ENCODE measurements at places on chromosomes 4 and X. TPM values are rescaled to one million over a fixed set of nuclear protein-coding genes. Genes with fewer than 3 reads are reported as not detected.
A peak's percentile ranks its signal among the peaks of the same experiment; 100 is the strongest.

GRCh38 chr4:86961605-86962295, 26.9 kb downstream of the AFF1 start:
- H3K4me3 ChIP-seq, result peak overlapping the region; percentile 17
- H3K4me1 ChIP-seq, result peaks cover 35% of the 10 kb centered on the region
- no peaks in the 10 kb centered on the region for H3K27me3 ChIP-seq

GRCh38 chr4:99949034-99949998, 759 bp downstream of the H2AZ1 start:
- H3K4me1 ChIP-seq, result peaks cover 31% of the 10 kb centered on the region
- peak; percentile 83 for DNase-seq
- peak overlapping the region; percentile 89 for H3K4me3 ChIP-seq
- H3K27me3 ChIP-seq, result no peaks in the 10 kb centered on the region
- peak overlapping the region; percentile 95 for H3K27ac ChIP-seq

DNA sequence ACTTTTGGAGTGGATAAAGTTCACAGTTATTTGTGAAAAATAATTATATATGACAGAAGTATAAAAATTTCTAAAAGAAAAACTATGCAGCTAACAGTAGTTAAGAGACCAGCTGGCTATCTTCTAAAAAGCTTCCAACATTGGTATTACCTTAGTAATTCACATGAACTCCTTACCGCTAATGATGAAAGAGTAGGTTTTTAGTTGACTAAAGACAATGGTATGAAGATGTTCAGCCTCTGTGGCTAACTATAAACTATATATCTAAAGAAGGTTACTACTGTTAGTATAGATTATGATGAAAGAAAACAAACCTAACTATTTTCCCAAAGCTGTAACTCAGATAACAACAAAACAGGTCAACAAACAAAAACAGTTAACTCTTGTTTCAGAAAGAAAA, 10.4 kb downstream of the CCNI start:
- DNase-seq, result no peak
- H3K4me3 ChIP-seq, result no peak overlapping the region
- H3K27me3 ChIP-seq, result no peaks in the 10 kb centered on the region
- peaks cover 14% of the 10 kb centered on the region for H3K4me1 ChIP-seq
- H3K36me3 ChIP-seq, result peaks cover 59% of the 10 kb centered on the region
- no peak overlapping the region for H3K27ac ChIP-seq

- no peaks in the 10 kb centered on the region for H3K27me3 ChIP-seq
- no peaks in the 10 kb centered on the region for H3K4me1 ChIP-seq
- no peaks in the 10 kb centered on the region for H3K36me3 ChIP-seq
Observed at GRCh38 chrX:1578511-1579173, 12.8 kb upstream of the AKAP17A start.

- H3K4me1 ChIP-seq, result no peaks in the 10 kb centered on the region
- peak; percentile 64 for DNase-seq
- no peaks in the 10 kb centered on the region for H3K27me3 ChIP-seq
- H3K27ac ChIP-seq, result peak overlapping the region; percentile 60
- H3K4me3 ChIP-seq, result no peak overlapping the region
Observed at GRCh38 chrX:129980001-129980401, 2.4 kb upstream of the BCORL1 start.

- DNase-seq, result no peak
- no peak overlapping the region for H3K27ac ChIP-seq
- no peaks in the 10 kb centered on the region for H3K27me3 ChIP-seq
- H3K4me3 ChIP-seq, result no peak overlapping the region
Observed at GRCh38 chrX:129958814-129959492, 23.5 kb upstream of the BCORL1 start.

DNA sequence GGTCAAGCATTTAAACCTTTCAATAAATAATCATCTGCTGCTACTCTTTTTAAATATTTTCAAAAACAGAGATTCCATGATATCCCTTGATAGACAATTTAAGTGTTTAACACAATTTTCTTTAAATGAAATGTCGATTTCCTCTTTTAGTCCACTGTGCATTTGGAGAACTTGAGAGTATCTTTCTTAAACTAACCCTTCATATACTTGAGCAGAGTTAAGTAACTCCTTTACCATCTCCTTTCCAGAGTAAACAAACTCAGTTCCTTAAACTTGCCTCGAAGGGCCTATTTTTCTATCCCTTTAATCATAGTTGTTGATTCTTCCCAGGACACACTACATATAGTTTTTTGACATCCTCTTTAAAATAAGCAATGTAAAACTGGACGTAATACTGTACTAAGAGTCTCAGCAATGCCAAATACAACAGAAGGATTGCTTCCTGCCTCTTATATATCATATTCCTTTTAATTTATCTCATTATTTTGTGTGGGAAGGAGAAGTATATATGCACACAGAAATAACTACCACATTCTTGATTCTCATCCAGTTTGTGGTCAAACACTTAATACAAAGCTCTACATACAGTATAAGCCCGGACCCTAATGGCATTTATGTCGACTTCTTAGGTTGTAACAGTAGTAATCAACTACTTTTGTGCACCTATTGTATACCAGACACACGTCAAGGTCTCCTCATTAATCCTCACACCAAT, 22.8 kb downstream of the RAB28 start:
- no peaks in the 10 kb centered on the region for H3K27me3 ChIP-seq
- no peak for DNase-seq
- H3K4me3 ChIP-seq, result no peak overlapping the region
- H3K27ac ChIP-seq, result no peak overlapping the region
- H3K4me1 ChIP-seq, result no peaks in the 10 kb centered on the region

DNA sequence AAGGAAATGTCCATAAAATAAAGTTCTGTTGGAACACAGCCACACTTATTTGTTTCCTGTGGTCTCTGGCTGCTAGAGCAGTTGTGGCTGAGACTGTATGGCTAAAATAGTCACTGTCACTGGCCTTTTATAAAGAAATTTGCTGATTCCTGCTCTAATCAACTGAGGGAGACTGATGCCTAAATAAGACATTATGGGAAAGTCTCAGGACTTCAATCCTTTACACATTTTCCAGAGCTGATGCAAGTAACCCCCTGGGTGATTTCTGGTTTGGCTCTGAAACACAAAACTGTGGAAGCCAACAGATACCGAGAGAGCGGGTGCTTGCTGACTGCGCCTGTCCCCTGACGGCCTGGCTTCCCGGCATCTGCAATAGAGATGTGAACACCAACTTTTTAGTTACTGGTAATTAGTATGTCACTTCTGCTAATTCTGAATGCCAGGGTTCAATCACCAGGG, 64.0 kb downstream of the POLR2B start:
- DNase-seq, result peak; percentile 36
- no peak overlapping the region for H3K4me3 ChIP-seq
- peak overlapping the region; percentile 66 for H3K27ac ChIP-seq
- H3K4me1 ChIP-seq, result no peaks in the 10 kb centered on the region

- H3K27ac ChIP-seq, result no peak overlapping the region
- H3K27me3 ChIP-seq, result no peaks in the 10 kb centered on the region
- H3K36me3 ChIP-seq, result no peaks in the 10 kb centered on the region
Observed at GRCh38 chr4:15510961-15511360, 41.3 kb downstream of the CC2D2A start.

The PNMA6F gene
- total RNA-seq, result not detected

The ENPEP gene
- total RNA-seq, result 1.4 TPM

The DCAF12L2 gene
- total RNA-seq, result 0.10 TPM

Data from psoas muscle (tissue), 8 donors.